ENCODE measurements at places on chromosomes 2 and 18. TPM values are rescaled to one million over a fixed set of nuclear protein-coding genes. Genes with fewer than 3 reads are reported as not detected.

CDH7 gene
- 2.7 TPM for total RNA-seq

SCYGR8 gene
- total RNA-seq: not detected

SPIRE1 gene
- total RNA-seq: 78.7 TPM

DPP10 gene
- 50.9 TPM for total RNA-seq

ABCB11 gene
- total RNA-seq: 0.25 TPM

MBD1 gene
- 40.3 TPM for total RNA-seq

METAP1D gene
- 6.6 TPM for total RNA-seq

SCN7A gene
- total RNA-seq: 0.98 TPM

ASXL3 gene
- total RNA-seq: 91.7 TPM

SP140L gene
- total RNA-seq: 0.49 TPM

HNRNPA3 gene
- total RNA-seq: 128 TPM

IL1RL2 gene
- 0.74 TPM for total RNA-seq

ZNF236 gene
- 18.9 TPM for total RNA-seq

MYO7B gene
- total RNA-seq: under 0.01 TPM
